T1000 (cell line): ENCODE measurements at places on chromosomes 3 and 15.

DNA sequence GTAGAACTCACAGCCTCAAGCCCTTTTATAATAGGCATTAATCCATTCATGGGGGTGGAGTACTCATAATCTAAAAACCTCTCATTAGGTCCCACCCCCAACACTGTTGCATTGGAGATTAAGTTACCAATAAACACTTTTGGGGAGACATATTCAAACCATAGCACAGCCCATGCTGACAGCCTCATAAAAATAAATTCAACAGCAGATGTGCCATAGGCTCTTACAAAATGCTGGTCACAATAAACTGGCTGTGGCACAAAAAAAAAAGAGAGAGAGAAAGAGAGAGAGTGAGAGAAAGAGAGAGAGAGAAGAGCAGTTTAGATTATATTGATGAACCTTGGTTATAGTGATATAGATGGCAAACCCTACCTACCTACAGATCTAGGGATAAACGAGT is 1000.9 kb downstream of the TUSC7 start:
- DNase-seq = no peak

GRCh38 chr15:22988811-22989210 is 8.6 kb upstream of the CYFIP1 start:
- no peak for DNase-seq

DNA sequence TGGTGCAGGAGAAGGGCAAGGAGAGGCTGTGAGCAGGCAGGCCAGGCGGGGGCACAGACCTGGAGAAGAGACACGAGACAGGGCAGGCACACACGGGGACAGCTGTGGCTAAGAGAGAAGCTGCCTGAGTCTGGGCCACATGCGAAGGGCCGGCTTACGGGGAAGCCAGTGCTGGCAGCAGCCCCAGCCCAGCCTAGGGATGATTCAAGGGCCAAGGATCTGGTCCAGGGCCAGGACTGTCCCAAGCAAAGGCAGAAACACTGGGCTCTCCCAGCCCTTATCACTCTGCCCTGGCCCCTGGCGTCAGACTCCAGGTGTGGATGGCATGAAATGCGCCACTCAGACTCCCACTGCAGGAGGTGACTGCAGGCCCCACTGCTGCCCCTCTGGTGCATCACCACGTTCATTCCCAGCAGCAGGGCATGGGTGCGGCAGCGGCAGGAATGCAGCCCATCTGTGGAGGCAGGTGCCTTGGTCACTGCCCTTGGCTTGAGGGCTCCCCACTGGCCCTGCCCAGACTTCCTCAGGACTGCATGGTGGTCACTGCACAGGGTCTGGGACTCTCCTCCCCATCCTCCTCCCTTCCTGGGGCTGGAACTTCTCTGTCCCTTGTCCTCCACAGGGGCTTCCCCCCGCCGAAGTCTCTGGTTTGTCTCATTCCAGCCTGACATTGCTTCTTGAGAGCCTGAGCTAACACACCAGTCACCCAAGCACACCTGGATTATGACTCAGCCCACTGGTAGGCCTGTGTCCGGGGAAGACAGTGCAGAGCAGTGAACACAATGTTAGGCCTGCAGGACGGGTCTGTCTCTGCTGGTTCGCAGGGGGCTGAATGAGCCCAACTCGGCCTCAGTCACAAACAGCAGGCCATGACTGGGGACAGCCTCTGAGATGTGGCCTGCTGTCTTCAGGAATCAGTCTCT is 69.3 kb downstream of the TBC1D2B start:
- no peak for DNase-seq

GRCh38 chr15:96497951-96498350 is 167.5 kb downstream of the NR2F2 start:
- no peak for DNase-seq

DNA sequence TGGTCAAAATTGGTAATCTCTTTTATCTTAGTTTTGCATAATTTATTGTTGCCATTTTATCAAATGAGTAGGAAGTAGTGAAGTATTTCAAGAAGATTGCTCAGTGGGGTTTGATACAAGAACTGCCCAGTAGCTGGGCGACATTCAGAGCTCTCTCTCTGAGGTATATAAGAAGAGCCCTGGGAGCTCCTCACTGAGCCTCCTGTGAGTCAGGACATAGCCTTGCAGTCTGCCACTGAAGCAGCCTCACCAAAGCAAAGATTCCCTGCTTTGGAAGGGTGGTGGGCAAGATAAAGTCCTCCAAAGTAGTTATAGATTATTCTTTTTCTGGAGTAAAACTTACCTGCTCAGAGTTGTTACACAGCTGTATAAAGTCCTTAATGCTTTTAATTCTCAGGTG is 26.1 kb downstream of the SKIL start:
- DNase-seq = no peak
